Non-pigmented ciliary epithelial cell (primary cell): ENCODE measurements at places on chromosomes 2 and 18.
A peak's percentile ranks its signal among the peaks of the same experiment; 100 is the strongest.

DNA sequence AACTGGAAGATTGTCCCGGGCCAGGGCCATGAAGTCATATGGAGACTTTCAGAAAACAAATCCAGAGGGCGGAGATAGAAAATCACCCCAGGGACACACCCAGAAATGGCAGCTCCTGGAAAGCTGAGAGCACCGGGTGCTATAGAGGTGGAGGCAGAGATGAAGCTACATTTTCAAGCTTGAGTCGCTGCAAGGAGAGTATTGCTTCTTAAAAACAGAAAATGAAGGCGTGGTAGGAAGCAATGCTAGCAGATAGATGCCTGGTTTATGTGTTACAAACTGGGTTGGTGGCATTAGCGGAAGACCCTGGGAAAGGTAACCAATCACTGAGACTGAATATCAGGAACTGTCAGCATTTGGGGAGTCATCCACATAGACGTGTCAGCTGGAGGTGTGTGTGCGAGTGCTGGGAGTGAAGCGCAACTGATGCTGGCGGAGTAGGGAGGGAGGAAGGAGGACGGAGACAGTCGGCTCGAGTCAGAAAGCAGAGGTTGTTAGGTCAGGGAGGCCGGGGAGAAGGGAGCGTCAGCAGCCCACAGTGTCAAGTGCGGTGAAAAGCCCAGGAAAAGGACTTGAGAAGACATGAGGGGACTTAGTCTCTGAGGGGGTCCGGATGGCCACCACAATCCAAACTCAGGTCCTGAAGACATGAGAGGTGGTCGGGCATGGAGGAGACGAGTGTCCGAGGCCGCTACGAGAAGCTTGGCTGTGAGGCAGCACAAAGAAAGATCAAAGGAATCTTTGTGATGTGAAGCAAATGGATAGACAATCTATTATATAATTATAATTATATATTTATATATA is 45.4 kb downstream of the C18orf63 start:
- no peak for DNase-seq

- DNase-seq = no peak
Observed at GRCh38 chr2:176067589-176068418, 16.0 kb downstream of the EVX2 start.

- DNase-seq = no peak
Observed at GRCh38 chr2:207533461-207534008, 3.8 kb downstream of the CREB1 start.

- no peak for DNase-seq
Observed at GRCh38 chr2:42930025-42930581, 137.7 kb upstream of the HAAO start.

DNA sequence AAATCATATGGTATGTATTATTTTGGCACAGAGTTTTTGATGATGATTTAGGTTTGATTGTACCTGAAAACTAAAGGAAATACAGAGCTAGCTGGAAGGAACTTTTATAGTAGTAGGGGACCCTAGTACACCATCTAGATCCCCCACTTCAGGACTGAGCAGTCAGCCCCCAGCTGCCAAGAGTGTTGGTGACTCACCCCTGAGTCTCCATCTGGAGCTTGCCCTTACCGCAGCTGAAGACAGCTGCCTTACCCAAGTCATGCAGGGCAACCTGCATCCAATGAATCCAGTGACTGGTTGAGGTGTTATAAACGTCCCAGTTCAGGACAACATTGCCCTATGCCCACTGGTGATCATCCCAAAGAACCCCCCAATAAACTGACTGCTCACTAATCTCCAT is 15.3 kb downstream of the PMS1 start:
- DNase-seq = no peak

GRCh38 chr18:48621240-48621639 is 82.4 kb downstream of the CTIF start:
- DNase-seq = peak; percentile 65

GRCh38 chr18:45851161-45851925 is 25.9 kb downstream of the SIGLEC15 start:
- no peak for DNase-seq

DNA sequence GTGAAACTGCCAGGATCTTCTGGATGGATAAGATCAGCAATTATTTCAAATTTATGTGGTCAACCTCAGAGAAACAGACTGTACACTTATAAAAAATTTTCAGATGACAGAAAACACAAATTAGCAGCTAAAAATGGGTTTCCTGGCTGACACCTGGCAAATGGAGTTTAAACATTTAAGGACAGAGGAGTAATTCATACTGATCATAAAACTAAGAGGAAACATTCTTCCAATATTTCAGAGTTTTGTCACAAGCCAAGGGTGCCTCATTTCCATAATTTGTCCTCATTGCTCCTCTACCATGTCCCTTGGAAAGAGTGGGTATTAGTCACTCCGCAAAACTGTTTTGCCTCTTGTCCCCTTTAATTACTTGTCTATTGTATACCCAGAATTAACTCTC is 70.2 kb downstream of the TMEFF2 start:
- DNase-seq = no peak

GRCh38 chr2:223563462-223563861 is 38.7 kb downstream of the SCG2 start:
- peak; percentile 66 for DNase-seq

- no peak for DNase-seq
Observed at GRCh38 chr2:195407783-195408182, 249.2 kb upstream of the SLC39A10 start.

GRCh38 chr2:217903859-217904613 is 98.8 kb downstream of the TNS1 start:
- no peak for DNase-seq

GRCh38 chr2:224369028-224369632 is 32.8 kb downstream of the FAM124B start:
- peak; percentile 8 for DNase-seq

GRCh38 chr2:216774620-216775019 is 79.3 kb upstream of the IGFBP5 start:
- peak; percentile 38 for DNase-seq

GRCh38 chr18:50341443-50341842 is 33.4 kb upstream of the SKA1 start:
- DNase-seq = no peak

GRCh38 chr2:185374878-185375277 is 363.7 kb upstream of the FSIP2 start:
- no peak for DNase-seq

- DNase-seq = peak; percentile 6
Observed at GRCh38 chr2:149313512-149313972, 16.8 kb upstream of the LYPD6 start.

DNA sequence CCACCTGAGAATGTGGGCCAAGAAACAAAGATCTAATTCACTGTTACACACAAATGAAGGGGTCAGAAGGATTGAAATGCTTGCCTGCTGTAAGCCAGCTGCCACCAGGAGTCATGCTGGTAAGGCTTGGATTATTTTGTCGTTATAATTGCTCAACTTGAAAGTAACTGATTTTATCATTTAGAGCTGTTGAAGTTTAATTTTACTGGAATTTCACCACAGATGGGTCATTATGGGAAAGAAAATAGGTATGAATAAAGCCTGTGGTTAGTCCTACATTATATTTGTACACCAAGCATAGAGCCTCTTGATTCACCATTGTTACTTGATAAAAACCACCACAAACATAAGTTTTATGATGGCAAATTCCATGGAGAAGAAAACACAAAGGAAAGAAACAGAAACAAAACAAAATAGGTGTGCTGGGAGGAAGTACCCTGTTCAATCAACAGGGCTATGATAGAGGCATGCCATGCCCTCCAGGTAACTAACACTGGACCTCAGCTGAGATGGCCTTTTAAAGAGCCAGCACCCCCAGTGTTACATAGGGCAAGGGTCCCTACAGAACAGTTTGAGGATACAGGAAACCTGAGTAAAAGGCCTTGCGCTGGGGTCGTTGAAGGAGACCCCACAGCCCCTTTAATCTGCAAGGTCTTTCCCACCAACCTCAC is 3.0 kb downstream of the CLEC4F start:
- DNase-seq = no peak

DNA sequence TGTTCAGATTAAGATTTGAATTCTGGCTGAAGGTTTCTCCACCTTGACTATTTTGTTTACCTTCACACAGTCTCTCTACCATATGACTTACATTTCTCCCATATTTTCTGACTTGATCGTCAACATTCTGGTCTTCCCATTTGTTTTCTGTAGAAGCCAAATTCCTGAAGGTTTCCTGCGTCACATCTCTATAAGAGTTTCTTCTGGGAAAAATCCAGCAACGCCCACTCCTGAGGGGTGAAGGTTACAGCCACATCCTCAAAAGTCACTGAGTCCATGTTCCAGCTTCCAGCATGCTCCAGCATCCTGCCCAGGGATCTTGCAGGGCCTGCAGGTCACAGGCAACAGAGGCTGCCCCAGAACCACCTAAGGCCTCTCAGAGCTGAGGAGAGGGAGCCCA is 47.5 kb downstream of the NBEAL1 start:
- DNase-seq = peak; percentile 11

- no peak for DNase-seq
Observed at GRCh38 chr2:178374865-178375264, 76.1 kb downstream of the PRKRA start.

DNA sequence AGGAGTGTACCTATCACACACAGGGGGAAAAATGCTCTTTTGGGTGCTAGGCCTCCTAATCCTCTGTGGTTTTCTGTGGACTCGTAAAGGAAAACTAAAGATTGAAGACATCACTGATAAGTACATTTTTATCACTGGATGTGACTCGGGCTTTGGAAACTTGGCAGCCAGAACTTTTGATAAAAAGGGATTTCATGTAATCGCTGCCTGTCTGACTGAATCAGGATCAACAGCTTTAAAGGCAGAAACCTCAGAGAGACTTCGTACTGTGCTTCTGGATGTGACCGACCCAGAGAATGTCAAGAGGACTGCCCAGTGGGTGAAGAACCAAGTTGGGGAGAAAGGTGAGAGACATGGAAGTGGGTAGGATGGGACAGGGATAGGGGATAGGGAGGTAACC is 12.2 kb downstream of the DHRS9 start:
- DNase-seq = no peak

- no peak for DNase-seq
Observed at GRCh38 chr18:12765126-12765525, 62.3 kb downstream of the PSMG2 start.

- peak; percentile 40 for DNase-seq
Observed at GRCh38 chr2:224217962-224218347, 178.9 kb upstream of the SERPINE2 start.

DNA sequence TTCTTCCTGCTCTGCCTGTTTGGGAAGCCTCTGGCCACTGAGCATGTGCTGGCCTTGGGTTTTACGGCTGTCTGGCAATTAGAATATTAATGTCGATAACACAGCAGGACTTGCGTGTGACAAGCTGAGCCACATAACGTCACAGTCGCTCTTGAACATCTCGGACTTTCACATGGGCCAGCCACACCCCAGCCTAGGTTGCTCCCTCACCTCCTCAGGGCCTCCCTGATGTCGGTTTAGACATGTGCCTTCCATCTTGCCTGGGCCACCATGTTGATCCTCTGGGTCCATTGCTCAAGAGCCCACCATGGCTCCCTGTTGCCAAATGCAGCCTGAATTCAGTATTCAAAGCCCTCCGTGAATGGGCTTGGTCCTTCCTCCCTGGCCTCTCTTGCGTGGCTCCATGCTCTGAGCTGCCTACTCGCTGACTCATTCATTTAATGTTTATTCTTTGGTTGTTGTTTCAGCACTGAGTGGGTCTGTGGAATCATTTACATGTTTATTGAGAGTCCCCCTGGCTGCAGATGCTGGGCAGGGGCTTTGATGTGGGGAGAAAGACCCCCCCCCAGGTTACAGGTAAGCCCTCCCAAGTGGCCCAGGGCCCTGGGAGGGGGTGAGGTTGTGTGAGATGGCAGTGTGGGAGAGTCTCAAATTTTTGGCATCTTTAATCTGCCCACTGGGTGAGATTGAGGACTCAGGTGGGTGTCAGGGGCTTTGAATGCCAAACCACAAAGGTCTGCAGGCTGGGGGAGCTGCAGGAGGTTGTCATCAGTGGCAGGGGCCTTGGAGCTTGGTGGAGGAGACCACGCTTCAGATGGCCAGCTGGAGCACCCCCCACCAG is 62.0 kb downstream of the ODC1 start:
- no peak for DNase-seq

GRCh38 chr2:219459460-219460311 is 25.0 kb downstream of the SPEG start:
- DNase-seq = no peak

DNA sequence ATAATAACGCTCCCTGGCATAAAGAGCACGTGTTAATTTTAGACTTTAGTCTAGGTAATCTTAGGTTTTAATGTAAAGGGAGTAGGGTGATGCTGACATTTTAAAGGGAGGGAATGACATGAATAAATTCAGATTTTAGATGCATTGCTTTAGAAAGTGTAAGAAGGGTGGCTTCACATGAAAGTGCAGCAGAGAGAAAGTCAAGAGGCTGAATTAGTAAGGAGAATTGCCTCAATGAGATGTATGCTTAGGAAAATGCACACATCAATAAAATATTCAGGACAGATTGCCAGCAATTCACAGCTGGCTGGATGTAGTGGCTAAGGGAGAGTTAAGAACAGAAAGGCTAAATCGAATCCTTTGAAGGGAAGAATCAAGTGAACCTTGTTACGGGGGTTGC is 165.5 kb upstream of the CDH19 start:
- no peak for DNase-seq
